CD4-positive, alpha-beta T cell (primary cell): ENCODE measurements at places on chromosomes 5 and 9. TPM values are rescaled to one million over a fixed set of nuclear protein-coding genes. Genes with fewer than 3 reads are reported as not detected.

- DNase-seq, result no peak
Measured at GRCh38 chr5:120740989-120741388, 276.9 kb downstream of the PRR16 start.

GRCh38 chr9:34341659-34342295 lies 12.4 kb downstream of the NUDT2 start:
- DNase-seq, result no peak

Gene RIC1
- 24.7 TPM for total RNA-seq

Gene WDR31
- total RNA-seq, result 0.14 TPM

Gene TPPP
- 8.5 TPM for total RNA-seq

DNA sequence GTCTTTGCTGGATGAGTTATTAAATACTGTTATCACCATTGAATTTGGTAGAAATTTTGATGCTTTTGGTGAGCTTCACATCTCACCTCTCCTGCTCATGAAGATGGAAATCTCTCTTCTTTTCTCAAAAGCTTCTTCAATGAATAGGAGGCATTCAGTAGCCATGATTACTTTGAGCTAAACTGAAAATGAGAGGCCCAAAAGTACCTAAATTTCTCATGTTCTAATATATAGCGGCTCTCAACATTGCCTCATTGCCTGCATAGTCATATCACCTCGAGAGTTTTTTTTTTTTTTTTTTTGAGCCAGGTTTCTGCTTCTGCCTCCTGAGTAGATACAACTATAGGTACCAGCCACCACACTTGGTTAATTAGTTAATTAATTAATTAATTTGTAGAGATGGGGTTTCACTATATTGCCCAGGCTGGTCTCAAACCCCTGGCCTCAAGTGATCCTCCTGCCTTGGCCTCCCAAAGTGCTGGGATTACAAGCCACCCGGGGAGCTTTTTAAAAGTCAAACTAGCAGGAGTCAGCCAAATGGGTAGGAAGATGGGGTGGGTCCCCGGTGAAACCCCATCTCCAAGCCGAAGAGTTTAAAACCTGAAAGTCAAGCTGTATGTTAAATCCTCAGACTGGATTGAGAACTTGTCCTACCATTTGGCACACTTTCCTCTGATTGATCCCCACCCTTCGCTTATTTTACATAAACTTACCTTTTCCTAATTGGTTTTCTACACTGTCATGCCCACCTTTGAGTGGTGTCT lies 169.0 kb downstream of the DOCK2 start:
- no peak for DNase-seq

Gene TICAM2
- total RNA-seq, result 0.50 TPM

DNA sequence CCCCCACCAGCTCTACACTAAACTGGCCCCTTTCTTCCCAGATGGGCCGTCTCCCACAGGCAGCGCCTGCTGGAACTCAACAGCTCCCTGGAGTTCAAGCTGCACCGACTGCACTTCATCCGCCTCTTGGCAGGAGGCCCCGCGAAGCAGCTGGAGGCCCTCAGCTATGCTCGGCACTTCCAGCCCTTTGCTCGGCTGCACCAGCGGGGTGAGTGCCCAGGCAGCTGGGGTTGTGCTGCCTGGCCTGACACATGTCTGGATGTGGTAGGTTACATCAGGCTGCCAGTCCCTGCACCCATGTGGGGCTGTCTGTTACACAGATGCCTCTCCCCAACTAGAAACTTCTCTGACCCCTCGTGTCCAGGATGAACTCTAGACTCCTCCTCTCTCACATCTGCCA lies 9.8 kb downstream of the NHP2 start:
- no peak for DNase-seq

Gene DOK3
- total RNA-seq, result 1.4 TPM

DNA sequence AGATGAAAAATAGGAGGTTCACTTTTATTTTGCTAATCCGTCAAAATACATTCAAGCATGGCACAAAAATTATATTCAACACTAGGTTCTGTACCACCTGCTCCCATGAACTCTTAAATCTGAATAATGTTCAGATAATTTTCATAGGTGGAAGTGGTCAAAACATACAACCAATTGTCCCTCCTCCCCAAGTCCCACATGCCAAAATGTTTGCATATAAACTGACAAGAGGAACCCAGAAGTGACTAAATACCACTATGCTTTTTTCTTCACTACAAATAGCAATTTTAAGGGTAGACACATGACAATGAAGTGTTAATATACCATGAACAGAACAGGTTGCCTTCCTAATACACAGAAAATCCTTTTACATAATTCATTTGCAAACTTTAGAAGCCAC lies 3.7 kb downstream of the HNRNPA0 start:
- DNase-seq, result no peak

GRCh38 chr5:93022796-93023447 lies 558.1 kb downstream of the NR2F1-AS1 start:
- no peak for DNase-seq

- no peak for DNase-seq
Measured at GRCh38 chr5:961711-962240, 46.8 kb upstream of the NKD2 start.

Gene C5orf58
- not detected for total RNA-seq

Gene LCN15
- not detected for total RNA-seq

Gene MEIKIN
- not detected for total RNA-seq

- no peak for DNase-seq
Measured at GRCh38 chr9:107929443-107929842, 439.9 kb upstream of the KLF4 start.

Gene KCNN2
- not detected for total RNA-seq
